Iris pigment epithelial cell (primary cell): ENCODE measurements at places on chromosomes 12 and 14.

DNA sequence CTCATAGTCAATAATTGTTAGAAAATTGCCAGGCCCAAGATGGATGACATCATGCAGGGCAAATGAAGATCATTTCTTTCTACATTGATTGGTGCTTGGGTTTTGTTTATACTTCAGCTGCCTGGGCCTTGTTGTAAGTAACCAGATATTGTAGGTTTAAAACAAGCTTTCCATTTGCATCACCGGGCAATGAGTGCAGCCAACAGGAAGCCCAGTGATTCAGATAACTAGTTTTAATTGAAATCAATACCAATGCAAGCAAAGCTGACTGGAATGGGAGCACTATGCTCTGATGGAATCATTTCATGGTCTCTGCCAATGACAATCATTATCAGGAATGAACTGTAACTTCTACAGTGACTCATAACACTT is 279.3 kb downstream of the DUSP6 start:
- DNase-seq: peak; percentile 90

DNA sequence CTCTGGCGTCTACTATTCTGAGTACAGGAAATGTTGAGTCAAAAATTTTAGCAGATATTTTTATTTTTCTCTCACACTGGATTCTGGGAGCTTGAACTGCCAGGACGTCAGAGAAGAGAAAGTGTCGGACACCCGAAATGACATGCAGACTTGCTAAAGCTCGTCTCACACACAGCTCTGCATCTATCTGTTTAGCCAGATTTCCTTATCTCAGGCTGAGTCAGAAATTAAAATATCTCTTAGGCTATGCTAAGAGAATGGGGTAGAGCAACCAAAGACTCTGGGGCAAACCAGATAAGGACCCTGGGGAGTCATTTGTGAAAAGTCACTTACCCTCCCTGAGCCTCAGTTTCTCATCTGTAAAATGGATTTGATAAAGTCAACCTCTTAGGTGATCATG is 1124.1 kb downstream of the VRK1 start:
- DNase-seq: no peak

DNA sequence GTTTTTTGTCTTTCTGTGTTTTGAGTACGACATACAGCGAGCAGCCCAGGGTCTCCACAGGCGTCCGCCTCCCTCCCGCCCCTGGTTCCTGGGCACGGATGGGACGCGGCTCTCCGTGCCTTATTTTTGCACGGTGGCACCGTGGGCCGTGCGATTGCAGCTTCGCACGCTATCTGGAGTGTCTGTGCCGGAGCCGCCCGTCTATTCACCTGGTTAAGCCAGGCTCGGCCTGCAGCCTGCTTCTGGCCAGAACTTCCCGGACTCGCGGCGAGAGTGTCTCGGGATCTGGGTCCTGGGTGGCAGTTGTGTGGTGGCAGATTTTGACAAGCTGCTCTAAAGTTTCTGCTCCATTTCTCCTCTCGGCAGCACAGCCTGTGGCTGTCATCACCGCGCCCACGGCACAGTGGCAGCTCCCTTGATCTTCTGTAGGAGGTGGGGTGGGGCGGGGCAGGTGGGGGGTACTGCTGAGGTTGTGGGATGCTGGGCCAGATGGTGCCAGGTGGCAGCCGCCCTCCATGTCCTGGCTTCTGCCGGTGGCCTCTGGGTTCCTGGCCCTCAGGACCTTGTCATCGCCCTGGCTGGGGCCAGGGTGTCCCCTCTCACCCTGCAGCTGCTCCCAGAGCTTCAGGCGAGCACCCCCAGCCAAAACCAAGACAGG is 2.9 kb downstream of the MMP17 start:
- DNase-seq: peak; percentile 20

DNA sequence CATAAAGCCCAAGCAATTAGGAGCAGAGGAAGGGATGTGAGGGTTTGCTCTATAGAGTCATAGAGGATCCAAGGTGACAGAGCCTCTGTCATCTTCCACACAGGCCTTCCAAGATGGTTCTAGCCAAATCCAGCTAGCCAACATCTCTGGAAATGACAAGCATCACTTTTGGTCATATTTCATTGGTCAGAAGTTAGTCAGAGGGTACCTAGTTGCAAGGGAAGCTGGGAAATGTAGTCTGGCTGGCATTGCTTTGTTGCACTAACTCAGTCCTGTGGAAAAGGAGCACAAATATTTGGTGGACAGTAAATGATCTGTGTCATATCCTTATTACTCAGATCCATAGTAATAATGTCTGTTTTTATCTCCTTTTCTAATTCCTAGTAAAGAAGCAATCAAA is 715.7 kb downstream of the NRXN3 start:
- DNase-seq: no peak

DNA sequence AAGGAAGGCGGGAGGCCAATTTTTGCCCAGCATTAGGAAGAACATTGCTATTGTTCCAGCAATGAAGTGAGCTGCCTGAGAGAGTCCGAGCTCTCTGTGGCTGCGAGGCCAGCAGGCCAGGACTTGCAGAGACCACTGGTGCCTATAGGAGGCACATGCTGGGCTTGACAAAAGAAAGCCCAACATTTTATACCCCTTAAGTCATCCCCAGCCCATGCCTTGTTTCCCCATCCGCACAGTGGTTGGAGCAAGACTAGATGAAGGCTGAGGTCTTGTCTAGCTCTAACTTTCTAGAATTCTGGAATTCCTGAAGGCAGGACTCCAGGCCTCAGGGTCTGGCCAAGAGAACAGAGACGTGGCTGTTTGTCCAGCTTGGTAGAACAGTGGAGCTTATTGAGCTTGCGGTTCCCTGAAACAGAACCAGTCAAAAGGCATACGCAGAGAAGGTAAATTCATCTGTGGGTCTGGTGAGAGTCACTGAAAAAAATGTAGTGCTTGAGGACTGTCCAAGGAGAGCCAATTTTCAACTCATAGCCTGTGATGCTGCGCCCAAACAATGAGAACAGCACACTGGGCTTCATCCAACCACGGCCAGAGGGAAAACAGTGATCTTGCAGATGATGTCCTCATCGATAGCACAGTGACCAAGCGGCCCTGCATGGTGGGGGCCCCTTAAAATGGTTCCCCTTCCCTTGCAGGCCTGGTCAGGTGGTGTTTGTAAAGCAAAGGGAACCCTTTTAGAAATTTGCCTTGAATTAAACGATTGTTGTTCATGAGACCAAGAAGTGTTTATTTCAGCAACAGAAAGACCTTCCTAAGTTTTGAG is 27.1 kb upstream of the COL2A1 start:
- no peak for DNase-seq

DNA sequence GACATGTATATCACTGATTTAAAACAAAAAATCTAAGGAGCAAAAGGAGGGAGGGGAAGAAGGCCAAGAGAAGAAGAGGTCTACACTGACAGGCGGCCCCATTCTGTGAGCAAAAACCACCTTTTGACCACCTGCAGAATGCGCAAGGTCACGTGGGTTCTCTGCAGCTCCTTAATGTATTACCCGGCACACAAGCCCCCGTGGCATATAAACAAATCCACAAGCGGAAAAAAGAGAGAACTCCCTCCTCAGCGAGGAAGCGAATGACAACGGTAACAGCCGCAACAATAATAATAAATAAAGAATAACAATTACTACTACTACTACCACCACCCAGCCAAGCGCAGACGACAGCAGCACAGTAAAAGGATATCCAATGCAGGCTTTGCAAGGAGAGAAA is 1.3 kb downstream of the KSR2 start:
- DNase-seq: no peak

GRCh38 chr14:49314737-49315136 is 271.4 kb downstream of the RPS29 start:
- no peak for DNase-seq

- DNase-seq: peak; percentile 69
These were observed 34.4 kb downstream of the PPTC7 start for GRCh38 chr12:110548678-110549077.

DNA sequence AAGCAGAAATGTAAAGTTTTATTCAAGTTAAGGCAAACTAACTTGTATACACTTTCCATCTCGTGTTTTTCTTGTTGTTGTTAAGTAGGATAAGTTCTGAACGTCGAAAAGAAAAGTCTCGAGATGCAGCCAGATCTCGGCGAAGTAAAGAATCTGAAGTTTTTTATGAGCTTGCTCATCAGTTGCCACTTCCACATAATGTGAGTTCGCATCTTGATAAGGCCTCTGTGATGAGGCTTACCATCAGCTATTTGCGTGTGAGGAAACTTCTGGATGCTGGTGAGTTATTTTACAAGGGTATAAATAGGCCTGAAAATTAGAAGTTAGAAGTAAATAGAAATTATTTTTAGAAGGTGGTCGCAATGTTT is 25.0 kb downstream of the HIF1A start:
- DNase-seq: peak; percentile 46

- DNase-seq: no peak
These were observed 62.7 kb upstream of the KCNH3 start for GRCh38 chr12:49476091-49476490.

DNA sequence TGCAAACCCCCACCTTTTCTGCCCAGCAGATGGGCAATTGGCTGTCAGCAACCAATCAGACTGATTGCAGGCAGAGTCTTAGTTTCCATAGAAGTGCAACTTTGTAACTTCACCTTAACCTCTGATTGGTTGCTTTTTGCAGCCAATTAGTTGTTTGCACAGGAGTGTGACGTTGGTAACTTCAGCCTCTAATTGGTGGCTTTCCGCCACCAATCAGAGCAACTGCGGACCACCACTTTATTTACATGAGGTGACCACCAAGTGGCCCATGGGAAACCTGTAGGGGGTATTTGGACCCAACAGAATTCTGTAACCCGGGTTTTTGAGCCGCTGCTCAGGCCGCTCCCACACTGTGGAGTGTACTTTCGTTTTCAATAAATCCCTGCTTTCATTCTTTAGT is 32.3 kb downstream of the CDKN1B start:
- DNase-seq: peak; percentile 97

GRCh38 chr12:47192051-47192450 is 112.3 kb upstream of the AMIGO2 start:
- no peak for DNase-seq

DNA sequence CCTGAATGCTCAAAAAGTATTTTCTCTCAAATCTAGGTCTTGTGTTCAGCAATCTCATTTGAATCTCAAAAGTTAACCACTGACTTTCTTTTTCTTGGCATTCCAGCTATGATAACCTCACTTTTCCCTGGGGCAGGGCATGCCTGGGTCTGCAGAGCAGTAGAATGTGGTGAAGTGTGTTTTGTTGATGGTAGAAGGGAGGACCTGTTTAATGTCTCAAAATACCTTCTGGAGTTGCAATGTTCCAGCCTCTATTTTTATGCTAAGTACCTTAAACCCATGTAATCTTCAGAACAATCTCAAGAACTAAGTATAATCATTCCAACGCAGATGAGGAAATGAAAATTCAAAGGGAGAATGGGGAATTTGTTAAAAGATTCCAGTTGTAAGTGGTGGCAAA is 82.1 kb upstream of the FUT8 start:
- no peak for DNase-seq

GRCh38 chr14:71701990-71702389 is 230.2 kb upstream of the RGS6 start:
- peak; percentile 86 for DNase-seq

DNA sequence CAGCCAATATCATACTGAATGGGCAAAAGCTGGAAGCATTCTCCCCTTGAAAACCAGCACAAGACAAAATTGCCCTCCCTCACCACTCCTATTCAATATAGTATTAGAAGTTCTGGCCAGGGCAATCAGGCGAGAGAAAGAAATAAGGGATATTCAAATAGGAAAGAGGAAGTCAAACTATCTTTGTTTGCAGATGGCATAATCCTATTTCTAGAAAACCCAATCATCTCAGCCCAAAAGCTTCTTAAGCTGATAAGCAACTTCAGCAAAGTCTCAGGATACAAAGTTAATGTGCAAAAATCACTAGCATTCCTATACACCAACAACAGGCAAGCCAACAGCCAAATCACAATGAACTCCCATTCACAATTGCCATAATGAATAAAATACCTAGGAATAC is 21.0 kb upstream of the ANP32D start:
- DNase-seq: no peak

DNA sequence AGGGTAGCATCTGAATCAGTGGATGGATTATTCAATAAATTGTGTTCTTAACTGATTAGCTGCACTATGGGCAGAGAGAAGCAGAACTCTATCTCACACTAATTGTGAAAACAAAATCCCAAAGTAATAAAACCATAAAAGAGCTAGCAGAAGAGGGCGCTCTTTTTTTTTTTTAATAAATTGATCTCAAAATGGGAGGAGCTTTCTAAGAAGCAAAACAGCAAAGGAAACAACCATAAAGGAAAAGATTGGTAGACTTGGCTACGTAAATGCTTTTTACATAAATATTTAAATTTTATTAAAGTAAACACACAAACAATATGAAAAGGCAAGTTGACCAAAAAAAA is 1.5 kb upstream of the TM7SF3 start:
- peak; percentile 39 for DNase-seq

DNA sequence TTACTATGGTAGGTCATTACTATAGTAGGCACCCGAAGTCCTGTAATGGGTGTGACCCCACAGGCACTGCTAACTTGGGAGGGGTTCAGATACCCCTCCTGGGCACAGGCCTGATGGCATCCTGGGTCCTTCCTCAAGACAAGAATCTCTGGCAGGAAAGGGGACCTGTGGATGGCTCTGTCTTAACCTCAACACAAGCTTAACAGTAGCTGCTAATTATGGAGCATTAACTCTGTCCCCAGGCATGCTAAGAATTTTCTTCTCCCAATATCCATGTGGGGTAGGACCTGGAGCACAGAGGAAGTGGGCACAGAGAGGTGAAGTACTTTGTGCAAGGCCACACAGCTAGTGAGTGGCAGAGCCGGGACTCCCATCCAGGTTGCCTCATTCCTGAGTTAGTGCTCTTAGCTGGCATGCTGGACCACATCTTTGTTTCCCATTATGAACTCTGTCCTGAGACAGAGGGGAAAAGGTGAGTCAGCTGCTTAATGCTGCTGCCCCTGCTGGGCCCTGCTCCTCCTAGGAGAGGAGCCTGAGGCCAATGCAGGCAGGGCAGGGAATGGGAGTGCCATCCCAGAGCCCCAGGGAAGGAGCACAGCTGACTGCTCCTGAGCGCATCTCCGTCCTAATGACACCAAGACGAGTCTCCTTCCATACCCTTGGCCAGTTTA is 32.1 kb downstream of the GALNT16 start:
- DNase-seq: peak; percentile 8

- no peak for DNase-seq
These were observed 1.7 kb upstream of the RAD52 start for GRCh38 chr12:951176-951575.

- DNase-seq: peak; percentile 78
These were observed 14.5 kb upstream of the CCT2 start for GRCh38 chr12:69570545-69571399.

DNA sequence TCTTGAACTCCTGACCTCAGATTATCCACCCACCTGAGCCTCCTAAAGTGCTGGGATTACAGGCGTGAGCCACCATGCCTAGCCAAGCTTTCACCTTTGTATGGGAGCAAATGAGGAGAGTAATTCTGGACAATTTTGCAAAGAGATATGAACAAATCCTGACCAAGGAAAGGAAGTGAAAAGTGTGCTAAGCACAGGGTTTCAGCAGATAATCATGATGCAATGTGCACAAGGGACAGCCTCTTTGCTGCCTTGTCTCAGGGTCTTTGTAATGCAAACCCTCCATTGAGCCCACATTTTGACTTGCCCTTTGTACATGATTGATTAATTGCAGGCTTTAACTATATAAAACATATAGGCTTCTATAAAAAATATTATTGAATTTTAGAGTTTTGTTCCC is 9.2 kb upstream of the PYGL start:
- no peak for DNase-seq

GRCh38 chr14:55316564-55316963 is 45.3 kb downstream of the FBXO34 start:
- no peak for DNase-seq
